ENCODE measurements at places on chromosomes 7 and 10.

GRCh38 chr10:62081341-62082270 lies 180.1 kb downstream of the ARID5B start:
- no peak for DNase-seq

DNA sequence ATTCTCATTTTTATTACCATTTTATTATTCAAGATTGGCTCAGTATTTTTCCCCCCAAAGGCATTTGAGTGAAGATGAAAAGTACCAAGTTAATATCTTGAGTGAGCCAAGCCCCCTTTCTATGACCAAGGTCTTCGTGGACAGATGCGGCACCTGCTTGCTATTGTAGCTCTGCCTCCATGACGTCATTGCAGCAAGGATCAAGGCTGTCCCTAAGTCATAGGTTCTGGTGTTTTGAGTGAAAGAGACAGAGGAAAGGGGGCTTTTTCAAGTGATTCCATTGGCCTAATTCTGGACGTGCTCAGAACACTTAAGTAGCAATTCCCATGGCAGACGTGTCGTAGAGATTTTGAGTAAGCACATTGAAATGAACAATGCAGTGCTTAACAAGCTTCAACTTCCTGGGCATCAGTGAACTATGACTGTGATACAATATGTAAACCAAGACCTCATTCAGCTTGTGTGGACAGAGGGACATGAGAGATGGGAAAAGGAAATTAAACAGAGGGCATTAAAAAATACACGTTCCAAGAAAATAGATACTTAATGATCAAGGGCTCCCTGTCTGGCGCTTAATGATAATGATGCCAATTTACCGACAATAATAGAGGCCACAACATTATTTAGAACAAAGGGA lies 248.7 kb upstream of the NPVF start:
- no peak for DNase-seq

GRCh38 chr10:47261121-47261520 lies 38.9 kb upstream of the GDF10 start:
- no peak for DNase-seq

DNA sequence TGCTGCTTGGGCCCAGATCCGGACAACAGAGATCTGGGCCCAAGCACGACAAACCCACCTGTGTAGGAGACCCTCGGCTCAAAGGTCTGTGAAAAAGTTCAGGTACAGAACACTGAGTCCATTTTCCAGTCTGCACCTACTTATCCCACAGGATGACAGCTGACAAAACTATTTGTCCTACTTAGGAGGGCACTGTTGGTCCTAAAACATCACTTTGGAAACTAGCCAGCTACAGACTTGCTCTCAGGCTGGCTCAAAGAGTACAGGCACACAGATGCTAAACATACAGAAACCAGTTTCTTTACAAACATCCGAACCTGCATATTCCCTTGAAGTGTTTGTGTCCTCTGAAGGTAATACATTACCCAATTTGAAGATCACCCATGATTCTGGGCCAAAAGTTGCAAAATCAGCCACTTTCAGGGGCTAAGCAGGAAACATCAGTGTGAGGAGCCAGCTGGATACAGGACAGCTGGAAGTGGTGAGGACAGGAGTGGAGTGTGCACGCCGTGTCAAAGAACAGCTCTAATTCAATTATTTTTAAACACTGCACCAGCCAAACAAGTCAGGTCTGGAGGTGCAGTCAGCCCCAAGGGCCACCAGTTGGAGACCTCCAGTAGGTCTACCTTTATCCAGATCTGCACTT lies 88.5 kb downstream of the NOC3L start:
- DNase-seq = no peak

- DNase-seq = no peak
These were observed 73.6 kb downstream of the COBL start for GRCh38 chr7:51242881-51243518.

DNA sequence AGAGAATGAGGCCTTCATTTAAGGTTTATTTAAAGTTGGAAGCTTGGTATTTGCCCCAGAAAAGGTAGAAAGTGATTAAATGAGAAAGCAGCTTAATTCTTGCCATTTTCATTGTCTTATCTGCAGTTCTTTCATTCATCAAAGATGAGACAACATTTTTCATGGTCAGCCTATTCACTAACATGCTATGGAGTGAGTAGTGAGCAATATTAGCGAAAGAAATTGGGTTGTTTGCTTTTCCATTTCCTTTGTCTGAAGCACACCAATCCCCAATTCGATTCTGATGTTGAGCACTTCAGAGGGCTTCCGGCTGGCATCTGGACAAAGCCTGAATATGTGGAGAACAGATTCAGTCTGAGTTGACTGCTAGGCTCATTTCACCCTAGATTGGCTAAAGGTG lies 317.2 kb downstream of the BBS9 start:
- DNase-seq = no peak
